B cell (primary cell): ENCODE measurements at places on chromosomes 7 and 10. TPM values are rescaled to one million over a fixed set of nuclear protein-coding genes. Genes with fewer than 3 reads are reported as not detected.

DNA sequence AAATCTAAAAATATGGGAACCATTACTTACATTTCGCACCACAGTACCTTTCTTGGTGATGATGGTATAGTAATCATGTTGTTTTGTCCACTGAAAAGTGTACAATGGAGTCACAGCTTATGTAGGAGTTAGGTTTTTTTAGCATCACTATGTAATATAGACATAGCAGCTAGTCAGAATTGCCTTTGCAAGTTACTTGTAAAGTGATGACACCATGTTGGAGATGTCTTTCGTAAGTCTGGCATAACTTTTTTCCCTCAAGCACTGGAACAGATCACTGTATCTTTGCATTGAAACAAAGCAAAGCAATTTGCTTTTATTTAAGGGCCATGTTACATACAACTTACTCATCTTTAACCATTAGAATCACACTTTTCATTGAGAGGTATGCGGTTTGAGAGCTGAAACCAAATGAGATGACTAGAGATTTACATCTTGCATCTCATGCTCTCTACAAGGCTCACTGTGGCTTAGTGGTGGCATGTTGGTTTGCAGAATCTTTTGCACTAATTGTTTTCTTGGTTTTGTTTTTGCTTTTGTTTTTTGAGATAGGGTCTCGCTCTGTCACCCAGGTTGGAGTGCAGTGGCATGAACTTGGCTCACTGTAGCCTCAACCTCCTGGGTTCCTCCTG lies 18.3 kb downstream of the UBN2 start:
- no peak for DNase-seq

DNA sequence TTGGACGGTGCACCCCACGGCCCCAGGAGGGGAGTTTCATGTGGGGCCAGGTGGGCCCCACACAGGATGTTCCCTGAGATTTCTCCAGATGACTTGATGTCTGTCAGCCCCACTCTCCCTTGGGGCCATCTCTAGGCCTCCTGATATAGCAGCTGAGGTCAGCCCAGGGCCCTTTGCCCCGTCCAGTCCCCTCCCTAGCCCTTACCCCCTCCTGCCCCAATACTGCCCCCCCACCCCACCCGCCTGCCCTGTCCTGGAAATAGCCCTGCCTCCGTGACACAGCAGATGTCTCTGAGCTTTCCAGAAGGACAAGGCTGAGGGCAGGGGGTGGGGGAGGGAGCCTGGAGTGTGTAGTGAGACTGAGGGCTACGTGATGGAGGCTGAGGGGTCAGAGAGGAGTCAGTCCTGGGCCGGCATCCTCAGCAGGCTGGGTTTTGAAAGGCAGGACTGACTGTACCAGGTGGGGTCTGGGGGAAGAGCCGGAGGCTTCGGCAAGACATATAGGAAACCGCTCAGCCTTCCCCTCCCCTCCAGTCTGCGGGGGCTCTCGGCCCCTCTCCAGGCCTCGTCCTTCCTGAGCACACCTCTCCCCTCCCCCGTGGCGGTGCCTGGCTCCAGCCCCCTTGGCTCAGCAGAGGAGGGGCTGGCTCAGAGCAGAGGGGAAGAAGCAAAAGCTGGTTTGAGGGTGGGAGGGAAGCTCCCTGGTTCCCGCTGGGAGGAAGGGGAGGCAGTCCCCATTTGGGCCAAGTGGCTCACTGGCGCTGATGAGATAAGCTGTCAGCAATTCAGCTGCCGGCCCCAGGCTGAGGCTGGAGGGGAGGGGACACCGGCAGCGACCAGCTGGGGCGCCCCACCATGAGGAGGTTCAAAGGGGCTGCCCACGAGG lies 2.0 kb downstream of the FLNC start:
- peak; percentile 28 for DNase-seq

GRCh38 chr10:130301021-130301892 lies 165.1 kb downstream of the GLRX3 start:
- DNase-seq: peak; percentile 50

GRCh38 chr10:79027147-79028055 lies 41.4 kb upstream of the ZMIZ1 start:
- DNase-seq: no peak

- no peak for DNase-seq
Observed at GRCh38 chr10:60206735-60207134, 182.9 kb downstream of the ANK3 start.

- peak; percentile 80 for DNase-seq
Observed at GRCh38 chr7:55964261-55965099, at the start of gene NIPSNAP2. TSS of gene NIPSNAP2 (plus strand) at chr7:55964585. CDS start at chr7:55964610, 25 bp downstream.

DNA sequence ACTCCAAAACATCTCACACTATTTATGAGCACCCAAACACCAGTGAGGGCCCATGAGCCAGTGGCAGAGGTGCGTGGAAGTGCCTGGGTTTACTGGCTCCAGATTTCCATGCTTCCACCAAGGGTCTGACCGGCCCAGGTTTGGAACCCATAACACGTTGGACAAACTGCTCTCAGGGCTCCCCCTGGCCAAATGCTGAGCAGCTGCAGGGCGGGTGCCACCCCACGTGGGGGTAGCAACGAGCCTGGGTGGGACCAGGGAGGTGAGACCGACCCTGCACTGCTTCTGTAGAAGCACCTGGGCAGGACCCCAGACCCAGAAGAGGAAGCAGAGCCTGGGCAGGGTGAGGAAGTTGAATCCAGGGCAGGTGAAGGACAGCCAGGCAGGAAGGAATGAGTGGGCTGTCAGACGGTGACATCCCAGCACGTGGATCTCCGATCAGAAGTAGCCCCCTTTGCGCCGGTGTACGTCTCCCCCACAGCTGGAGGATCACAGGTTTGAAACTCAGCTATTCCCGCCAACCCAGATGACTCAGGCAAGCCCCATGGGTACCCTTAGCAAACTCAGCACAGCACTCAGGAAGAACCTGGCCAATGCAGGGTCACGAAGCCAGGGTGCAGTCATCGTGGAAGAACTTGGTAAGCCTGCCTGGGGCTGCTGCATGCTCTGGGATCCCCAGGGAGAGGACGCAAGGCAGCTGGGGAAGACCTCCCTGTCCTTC lies 100.4 kb upstream of the DDC start:
- DNase-seq: no peak

DNA sequence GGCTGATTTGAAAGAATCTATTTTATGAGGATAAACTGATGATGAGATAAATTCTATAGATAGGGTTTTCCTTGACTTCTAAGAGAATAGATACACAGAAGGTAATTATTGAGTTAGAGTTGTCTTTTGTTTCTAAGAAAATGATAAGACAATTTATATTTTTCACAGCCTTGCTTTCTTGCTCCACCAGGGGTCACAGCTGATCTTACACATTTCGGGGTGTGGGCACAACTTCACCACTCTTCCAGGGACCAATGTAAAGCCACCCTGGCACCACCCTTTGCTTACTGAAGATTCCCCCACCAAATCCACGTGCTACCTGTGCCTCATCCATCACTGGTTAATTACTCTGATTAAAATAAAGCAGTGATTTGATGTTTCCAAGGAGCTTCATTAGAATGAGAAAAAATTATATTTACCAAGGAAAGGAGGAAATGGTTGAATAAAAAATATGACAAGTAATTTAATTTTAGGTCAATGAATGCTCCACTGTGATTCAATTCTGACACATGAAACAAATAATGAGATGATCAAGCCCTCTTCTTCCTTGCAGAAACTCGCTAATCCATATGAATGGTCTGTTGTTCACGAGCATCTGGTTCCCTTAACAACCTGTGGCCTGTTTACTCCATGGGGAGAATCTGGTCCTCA lies 177.3 kb upstream of the TNS3 start:
- DNase-seq: no peak

DNA sequence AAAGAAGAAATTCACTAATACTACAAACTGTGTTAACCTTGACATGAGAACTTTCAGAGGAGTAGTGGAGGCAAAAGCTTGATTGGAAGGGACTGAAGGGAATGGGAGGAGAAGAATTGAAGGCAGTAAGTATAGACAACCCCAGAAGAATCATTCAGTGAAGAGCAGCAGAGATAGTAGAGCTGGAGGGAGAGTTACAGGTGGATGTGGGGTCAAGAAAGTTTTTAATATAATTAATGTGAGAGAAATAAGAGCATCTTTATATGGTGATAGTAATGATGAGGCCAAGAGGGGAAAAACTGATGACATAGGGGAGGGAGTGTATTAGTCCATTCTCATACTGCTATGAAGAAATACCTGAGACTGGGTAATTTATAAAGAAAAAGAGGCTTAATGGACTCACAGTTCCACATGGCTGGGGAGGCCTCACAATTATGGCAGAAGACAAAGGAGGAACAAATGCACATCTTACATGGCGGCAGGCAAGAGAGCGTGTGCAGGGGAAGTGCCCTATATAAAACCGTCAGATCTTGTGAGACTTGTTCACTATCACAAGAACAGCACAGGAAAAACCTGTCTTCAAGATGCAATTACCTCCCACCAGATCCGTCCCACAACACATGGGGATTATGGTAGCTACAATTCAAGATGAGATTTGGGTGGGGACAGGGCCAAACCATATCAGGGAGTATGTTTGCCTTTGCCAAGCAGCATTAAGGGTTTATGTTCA lies 88.3 kb upstream of the PIK3CG start:
- DNase-seq: no peak

- no peak for DNase-seq
Observed at GRCh38 chr7:128150223-128150865, 90.7 kb upstream of the LEP start.

GRCh38 chr10:113139699-113140098 lies 189.7 kb downstream of the TCF7L2 start:
- no peak for DNase-seq

GRCh38 chr7:143485094-143485493 lies 7.4 kb downstream of the TAS2R41 start:
- DNase-seq: no peak

DNA sequence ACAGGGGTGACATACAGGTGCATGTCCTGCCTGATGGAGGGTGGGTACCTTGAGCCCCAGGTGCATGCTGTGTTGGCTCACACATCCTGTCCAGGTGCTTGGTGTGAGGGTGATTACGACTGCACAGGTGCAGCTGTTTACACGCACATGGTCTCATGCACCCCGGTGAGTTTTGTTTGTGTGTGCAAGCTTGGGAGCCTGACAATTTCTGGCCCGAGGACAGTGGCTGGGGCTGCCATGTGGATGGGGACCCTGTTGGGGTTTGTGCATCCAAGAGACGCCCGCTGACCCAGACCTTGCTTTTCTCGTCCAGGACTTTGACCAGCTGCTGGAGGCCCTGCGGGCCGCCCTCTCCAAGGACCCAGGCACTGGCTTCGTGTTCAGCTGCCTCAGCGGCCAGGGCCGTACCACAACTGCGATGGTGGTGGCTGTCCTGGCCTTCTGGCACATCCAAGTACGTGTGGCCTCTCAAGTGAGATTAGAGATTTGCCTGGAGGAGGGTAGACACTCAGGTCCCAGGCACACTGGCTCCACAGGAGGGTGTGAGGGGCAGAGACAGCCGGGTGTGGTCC lies 61.7 kb downstream of the PRF1 start:
- no peak for DNase-seq

DNA sequence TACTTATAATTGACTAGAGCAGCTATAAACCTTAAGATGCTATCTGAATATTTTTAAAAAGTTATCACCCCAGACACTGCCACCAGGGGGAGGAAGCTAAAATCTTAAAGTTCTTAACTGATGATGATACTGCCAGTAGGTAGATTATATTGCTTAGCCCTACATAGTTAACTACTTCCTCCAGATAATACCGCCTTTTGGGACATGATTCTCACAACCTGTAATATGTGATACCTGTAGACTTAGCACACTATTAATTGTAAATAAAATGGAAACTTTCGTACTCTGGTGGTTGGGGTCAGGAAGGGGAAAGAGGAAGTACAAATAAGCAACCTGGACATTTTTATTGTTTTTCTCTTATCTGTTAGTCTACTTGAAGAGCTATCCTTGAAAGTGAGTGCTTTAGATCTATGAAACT lies 268.9 kb downstream of the ADK start:
- peak; percentile 42 for DNase-seq

DNA sequence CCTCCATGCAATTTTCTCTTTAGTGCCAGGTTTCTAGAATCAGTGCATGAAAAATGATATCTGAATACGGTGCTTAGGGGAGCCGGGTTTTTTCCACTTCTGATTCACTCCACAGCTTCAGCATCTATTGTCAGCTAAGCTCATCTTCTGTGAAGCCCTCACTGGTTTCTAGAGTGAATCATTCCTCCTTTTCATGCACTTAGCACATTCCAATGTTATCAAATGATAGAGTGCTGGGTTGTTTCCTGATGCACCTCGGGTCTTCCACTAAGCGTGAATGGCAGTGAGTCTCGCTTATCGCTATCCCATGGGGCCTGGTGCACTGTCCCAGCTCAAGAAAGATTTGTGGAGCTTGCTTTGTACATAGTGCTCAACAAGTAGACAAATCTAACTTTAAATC lies 170.9 kb upstream of the RHEB start:
- no peak for DNase-seq

GRCh38 chr7:28362812-28363211 lies 49.5 kb upstream of the CREB5 start:
- DNase-seq: no peak

- DNase-seq: no peak
Observed at GRCh38 chr7:1156782-1157535, 3.0 kb downstream of the ZFAND2A start.

DNA sequence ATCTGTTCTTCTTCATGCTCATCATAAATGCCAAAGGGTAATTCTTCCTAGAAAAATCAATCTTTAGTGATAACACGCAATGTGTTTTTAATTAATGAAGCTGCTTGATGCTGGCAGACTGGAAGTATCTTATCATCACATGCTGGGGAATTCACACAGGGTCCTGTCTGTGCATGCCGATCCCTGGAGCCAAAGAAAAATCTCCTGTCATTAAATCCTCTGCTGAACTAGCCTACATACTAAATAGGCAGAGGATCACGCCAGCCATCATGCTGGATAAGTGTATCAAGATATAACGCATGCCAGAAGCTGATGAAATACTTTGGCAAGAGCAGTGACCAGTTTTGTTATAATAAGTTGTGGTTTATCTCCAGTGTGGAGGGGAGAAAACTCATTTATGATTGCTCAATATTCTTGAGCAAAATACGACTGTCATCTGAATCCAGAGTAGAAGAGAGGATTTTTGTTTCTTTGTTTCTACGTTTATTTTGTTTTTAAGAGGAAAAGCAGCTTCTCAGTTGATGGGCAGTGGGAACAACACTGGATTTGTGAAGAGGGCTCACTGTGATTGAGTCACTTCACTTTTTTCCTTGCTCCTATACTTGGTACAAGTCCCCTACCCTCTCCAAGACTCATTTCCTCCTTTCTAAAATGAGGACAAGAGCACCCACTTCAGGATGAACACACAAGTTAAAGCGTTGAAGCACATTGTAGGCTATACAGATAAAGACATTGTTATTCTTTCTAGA lies 649.1 kb downstream of the TNS3 start:
- DNase-seq: no peak

GRCh38 chr10:87861566-87861952 lies 1.8 kb downstream of the KLLN start:
- no peak for DNase-seq

The CCDC126 gene
- 3.1 and 4.4 TPM in 2 replicates for polyA plus RNA-seq

The GATA3 gene
- 0.60 and 1.2 TPM in 2 replicates for polyA plus RNA-seq

The MYL7 gene
- polyA plus RNA-seq: not detected in 2 replicates

The NRCAM gene
- 0.56 and 0.75 TPM in 2 replicates for polyA plus RNA-seq

The ATRNL1 gene
- 0.24 and 0.36 TPM in 2 replicates for polyA plus RNA-seq

The ACBD7 gene
- polyA plus RNA-seq: 0.09 and 0.35 TPM in 2 replicates
